ENCODE measurements at places on chromosomes 2 and 18.

- DNase-seq = no peak
These were observed 112.5 kb downstream of the EFEMP1 start for GRCh38 chr2:55811048-55811447.

GRCh38 chr2:156341452-156342253 lies 9.1 kb upstream of the NR4A2 start:
- peak; percentile 81 for DNase-seq

GRCh38 chr2:43444989-43445645 lies 150.7 kb downstream of the THADA start:
- no peak for DNase-seq

- no peak for DNase-seq
These were observed 2.8 kb downstream of the PTPN18 start for GRCh38 chr2:130358420-130359350.

GRCh38 chr2:27105981-27106380 lies 12.9 kb downstream of the CGREF1 start:
- DNase-seq = no peak

Measured in activated CD8-positive, alpha-beta memory T cell treated with anti-CD3 and anti-CD28 coated beads for 1 hour (primary cell).